Dorsolateral prefrontal cortex (tissue), 122 donors: ENCODE measurements at places on chromosomes 13 and 19.
A peak's percentile ranks its signal among the peaks of the same experiment; 100 is the strongest.

DNA sequence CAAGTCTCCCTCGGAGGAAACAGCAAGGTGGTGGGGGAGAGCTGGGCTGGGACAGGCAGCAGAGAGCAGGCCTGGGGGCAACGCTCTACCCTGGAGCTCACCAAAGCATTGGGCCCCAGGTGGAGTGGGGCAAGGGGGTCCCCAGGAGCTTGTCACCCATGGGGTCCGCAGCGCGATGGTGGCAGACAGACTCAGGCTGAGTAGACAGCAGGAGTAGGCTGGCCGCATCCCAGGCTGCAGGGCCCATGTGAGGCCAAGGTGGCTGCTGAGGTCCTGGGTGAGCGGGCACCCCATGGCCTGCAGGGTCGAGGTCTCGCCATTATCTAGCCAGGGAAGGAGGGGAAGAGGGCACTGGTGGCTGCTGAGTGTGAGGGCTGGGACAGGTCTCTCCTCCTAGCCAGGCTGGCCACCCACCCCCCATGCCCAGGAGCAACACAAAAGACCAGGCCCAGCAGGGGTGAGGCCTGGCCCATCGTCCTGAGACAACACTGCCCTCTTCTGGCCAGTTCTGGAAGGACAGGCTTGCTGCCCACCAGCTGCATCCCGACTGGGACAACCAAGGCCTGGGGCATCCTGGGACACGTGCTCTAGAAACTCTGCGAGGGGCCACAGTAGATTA lies 33.1 kb downstream of the CEBPG start:
- DNase-seq: no peak

DNA sequence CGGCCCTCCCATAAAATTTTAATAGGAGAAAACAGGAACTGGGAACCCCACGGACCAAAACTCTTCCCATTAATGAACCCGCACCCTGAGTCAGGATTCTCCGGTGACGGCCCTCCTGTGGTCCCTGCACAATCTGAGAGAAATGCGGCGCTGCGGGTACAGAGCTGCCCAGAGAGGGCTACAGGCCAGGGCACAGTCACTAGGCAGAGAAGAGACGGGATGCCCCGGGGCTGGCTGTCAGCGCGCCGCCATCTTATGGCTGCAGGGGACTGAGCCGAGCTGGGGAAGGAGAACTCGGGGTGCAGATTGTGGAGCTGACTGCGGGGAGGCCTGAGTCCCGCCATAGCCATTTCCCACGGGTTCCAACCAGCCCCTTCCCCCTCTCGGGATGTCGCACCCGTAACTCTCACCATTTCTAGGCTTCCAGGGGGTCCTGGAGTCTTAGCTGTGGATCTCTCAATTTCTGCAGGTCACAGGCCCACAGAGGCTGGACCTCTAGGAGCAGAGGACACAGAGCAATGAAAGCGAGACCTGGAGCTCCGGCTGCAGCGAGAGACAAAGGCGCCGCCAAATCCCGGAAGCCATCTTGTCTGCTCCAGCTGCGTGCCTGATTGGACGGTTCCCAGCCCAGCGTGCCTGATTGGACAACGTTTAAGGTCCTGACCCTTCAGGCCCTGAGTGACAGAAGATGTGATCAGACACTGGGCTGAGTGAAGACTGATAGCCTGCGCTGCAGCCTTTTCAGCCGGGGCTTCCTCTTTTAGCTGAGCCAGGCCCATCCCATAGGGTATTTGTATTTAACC lies at the start of gene ZNF675:
Gene ZNF675 (minus strand): TSS at position 592 of the 803 bp plus-strand sequence. CDS start 179 bp downstream, at position 413.
- peak; percentile 93 for DNase-seq

GRCh38 chr13:110525328-110526319 lies 35.9 kb downstream of the RAB20 start:
- no peak for DNase-seq

- DNase-seq: no peak
These were observed 60.0 kb upstream of the GPR183 start for GRCh38 chr13:99367106-99367616.

GRCh38 chr19:36198119-36198518 lies 16.3 kb downstream of the ZNF565 start:
- no peak for DNase-seq

GRCh38 chr19:56637976-56638555 lies 4.9 kb upstream of the SMIM17 start:
- peak; percentile 76 for DNase-seq

DNA sequence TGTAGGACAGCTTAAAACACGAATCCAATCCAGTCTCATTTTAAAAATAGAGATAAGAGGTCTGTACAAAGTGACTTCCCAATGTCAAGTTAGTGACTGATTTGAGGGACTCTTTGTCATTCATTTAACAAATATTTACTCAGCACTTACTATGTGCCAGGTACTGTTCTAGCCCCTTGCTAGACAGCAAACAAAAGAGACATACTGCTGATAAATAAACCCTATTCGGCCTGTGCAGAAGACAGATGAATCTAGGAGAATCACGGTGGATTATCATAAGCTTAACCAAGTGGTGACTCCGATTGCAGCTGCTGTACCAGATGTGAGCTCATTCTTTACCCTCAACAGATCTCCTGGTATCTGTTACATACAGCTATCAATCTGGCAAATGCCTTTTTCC lies 6.4 kb upstream of the ELF1 start:
- no peak for DNase-seq

GRCh38 chr13:114119196-114119595 lies 13.2 kb downstream of the RASA3 start:
- DNase-seq: no peak

DNA sequence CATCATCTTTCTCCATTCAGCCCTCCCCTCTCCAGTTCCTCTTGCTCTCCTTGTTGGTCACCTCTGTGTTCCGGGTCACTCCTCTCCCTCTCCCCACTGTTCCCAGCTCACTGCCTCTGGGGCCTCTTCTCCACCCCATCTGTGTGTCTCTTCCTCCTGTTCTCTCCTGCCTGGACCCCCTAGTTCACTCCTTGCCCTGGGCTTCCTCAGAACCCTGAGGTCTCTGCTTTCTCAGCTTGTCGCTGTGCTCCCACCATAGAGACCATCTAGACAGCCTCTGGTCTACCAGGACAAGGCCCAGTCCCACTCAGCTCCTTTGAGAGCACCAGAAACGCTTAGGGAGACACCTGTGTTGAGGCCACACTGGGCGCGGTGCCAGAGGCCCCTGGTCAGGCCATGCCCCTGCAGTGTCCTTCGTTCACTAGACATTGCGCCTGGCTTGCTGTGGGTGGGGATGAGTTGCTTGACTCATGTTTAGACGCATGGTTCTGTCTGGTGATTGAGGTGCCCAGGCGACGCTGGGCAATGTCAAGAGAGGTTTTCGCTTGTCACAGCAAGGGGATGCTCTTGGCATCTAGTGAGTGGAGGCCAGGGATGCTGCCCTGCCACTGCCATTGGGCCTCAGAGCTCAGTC lies 4.8 kb downstream of the LENG9 start:
- no peak for DNase-seq

DNA sequence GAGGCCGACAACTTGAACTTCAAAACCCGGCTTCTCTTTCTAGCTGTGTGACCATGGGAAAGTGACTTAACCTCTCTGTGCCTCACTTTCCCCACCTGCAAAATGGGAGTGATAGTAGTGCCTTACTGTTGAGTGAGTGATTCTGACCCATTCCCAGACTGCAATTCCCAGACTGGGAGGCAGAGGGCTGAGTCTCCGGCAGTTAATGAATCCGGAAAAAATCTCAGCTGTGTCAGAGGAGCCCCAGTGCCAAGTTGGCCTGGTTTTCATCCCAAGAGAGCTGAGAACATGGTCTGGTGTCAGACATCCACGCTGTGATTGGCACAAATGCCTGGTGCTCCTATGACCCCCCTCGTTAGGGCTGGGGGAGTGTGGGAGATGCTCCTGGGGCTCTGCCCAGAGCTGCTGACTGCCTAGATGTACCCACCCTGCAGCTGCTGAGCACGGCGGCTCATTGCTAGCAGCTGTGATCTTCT lies 50.0 kb downstream of the PIN1 start:
- peak; percentile 61 for DNase-seq

GRCh38 chr19:2491130-2491801 lies 15.3 kb downstream of the GADD45B start:
- DNase-seq: no peak

GRCh38 chr19:2455851-2456570 lies 748 bp downstream of the LMNB2 start:
- no peak for DNase-seq

GRCh38 chr13:100491164-100491842 lies 97.3 kb downstream of the GGACT start:
- no peak for DNase-seq

DNA sequence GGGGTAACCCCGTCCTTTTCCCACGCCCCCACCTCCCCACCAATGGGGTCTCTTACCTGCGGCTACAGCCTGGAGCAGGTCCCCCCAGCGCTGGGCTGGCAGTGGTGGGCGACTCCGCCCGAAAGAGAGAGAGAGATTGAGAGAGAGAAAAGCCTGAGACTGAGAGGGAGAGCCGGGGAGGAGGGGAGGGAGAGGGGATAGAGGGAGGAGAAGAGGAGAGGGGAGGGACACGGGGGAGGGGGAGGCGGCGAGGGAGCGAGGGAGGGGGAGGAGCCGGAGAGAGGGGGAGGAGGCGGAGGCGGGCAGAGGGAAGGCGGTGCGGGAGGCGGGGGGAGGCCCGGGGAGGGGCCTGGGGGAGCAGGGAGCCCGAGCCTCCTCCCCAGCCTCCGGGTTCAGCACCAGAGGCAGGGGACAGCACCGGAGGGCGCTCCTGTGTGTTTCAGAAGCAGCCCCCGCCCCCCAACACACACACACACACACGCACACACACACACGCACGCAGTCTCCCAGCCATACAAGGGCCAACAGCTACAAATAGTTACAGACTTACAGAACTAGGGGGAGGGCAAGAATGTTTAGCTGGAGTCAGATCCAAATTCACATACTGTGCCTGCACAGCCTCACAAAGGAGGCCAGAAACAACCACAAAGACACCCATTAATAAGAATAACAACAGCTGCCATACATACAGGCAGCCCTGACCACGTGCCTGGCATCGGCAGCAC lies at the start of gene SLC8A2:
Gene SLC8A2 (minus strand): TSS at position 161 of the 725 bp plus-strand sequence. CDS start 5,490 bp downstream, outside the sequence.
- DNase-seq: peak; percentile 65

DNA sequence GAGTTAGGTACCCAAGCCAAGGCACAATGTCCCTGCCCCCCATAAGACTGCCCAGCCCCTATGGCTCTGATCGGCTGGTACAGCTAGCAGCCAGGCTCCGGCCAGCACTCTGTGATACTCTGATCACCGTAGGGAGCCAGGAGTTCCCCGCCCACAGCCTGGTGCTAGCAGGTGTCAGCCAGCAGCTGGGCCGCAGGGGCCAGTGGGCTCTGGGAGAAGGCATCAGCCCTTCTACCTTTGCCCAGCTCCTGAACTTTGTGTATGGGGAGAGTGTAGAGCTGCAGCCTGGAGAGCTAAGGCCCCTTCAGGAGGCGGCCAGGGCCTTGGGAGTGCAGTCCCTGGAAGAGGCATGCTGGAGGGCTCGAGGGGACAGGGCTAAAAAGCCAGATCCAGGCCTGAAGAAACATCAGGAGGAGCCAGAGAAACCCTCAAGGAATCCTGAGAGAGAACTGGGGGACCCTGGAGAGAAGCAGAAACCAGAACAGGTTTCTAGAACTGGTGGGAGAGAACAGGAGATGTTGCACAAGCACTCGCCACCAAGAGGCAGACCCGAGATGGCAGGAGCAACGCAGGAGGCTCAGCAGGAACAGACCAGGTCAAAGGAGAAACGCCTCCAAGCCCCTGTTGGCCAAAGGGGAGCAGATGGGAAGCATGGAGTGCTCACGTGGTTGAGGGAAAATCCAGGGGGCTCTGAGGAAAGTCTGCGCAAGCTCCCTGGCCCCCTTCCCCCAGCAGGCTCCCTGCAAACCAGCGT lies 3.0 kb upstream of the KMT2B start:
- DNase-seq: no peak

DNA sequence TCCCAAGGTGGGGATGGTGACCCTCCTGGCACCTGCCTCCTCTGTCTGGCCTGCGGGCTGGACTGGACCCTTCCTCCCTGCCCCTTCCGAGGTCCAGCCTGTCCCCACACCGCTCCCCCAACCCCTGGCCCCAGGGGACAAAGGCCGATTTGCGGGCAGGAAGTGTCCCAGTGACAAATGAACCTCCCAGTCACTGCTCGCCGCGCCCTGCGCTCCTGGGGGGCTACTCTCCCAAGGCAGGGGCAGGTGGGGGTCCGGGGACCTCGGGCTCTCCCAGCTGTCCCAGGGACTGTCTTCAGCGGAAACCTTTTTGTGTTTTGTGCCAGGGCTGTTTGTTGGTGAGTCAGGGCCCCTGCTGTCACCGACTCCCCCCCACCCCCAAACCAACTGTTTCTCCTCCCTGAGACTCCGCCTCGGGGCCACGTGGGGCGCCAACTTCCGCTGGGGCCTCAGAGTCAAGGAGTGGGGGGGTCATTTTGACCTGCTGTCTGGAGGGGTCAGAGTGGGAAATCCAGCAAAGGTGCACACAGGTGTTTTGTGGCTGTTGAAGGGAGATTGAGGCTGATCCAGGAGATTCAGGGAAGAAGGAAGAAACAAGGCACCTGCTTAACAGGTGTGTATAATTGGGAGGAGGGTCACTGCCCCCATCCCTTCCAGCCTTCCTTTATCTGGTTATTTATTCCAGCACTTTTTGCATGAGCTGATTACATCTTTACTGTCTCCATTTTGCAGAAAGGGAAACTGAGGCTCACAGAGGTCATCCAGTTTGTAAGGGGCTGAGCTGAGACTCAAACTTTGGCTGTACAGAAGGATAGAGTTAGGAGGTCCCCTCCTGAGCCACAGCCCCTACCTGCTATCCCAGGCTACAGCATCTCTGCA lies 831 bp downstream of the PGPEP1 start:
- peak; percentile 74 for DNase-seq

GRCh38 chr13:70568571-70568970 lies 460.3 kb upstream of the KLHL1 start:
- DNase-seq: no peak
